ENCODE measurements at places on chromosomes 2 and 18.

DNA sequence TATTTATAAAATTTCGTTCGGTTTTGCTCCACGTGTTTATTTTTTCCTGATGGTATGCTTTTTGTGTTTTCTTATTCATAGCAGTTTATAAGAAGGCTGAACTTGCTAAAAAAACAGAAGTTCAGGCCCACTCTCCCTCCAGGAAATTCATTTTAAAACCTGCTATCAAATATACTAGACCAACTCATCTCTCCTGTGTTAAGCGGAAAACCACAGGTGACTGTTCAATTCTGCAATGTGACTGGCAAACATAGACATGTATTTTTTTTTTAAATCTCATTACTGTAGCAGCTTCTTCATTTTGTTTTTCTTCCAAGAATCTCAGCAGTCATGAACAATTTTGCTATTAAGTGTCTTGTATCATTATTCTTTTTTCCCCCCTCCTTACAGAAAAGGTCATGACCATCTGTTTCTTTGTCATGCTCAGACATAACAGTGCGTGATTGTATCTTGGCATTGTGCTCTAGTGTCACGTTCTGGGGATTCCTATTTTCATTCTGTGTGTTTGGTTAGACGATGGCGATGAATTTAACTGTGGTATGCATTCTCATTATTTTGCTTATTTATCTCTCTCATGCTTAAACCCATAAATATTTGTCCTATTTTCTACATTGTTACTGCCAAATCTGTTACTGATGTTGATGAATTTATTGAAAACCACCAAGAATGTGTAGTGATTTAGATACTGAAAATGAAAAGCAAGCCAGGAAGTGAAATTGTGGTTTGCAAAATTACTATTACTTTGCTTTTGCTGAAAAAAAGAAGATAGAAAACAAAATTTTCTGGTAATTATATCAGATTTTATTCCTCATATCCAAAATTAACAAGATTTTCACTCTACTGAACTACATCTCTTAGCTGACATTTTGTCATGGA, 74.6 kb upstream of the UNC80 start:
- no peak for DNase-seq

GRCh38 chr2:20640411-20641122, 10.3 kb downstream of the HS1BP3 start:
- no peak for DNase-seq

GRCh38 chr2:188693111-188693510, 281.1 kb upstream of the COL3A1 start:
- no peak for DNase-seq

- DNase-seq, result no peak
These were observed 196.8 kb downstream of the SLC8A1 start for GRCh38 chr2:40255103-40255502.

- DNase-seq, result peak; percentile 67
These were observed at the start of gene GREB1L for GRCh38 chr18:21242141-21242779. GREB1L (plus strand) TSS chr18:21242232; CDS start chr18:21383519, 141,287 bp downstream.

- no peak for DNase-seq
These were observed 234.2 kb upstream of the SPOPL start for GRCh38 chr2:138267161-138267901.

DNA sequence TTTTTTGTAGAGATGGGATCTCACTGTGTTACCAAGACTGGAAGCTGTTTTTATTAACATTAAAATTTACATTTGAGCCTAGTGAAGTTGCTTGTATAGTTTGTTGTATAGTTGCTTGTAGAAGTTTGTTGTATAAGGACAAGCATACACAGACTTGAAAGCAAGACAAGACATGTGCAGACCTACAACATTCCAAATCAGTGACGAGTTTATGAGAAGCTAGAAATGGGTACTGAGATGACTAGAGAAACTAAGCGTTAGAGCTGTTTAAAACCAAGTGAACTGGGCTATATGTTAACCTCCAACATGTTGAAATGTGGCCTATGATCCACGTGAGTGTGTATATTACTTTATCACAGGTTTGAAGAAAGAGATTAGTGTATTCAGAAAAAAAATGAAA, 39.1 kb downstream of the ABCB11 start:
- DNase-seq, result no peak

DNA sequence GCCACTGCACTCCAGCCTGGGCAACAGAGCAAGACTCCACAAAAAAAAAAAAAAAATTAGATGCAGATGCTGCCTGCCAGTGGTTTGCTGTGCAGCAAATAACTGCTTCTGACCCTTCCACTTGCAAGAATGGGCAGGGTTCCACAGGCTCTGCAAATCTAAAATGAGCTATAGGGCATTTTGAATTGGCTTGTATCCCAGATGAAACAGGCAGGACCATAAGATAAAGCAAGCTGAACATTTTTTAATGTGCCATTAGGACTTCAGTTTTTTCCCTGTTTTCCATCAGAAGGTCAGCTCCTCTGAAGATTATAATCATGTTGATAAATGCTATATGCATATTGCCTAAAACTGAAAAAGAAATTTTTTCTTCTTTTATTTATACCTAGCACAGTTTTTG, 15.7 kb upstream of the FZD7 start:
- no peak for DNase-seq

GRCh38 chr2:60498816-60499429, 54.5 kb downstream of the BCL11A start:
- no peak for DNase-seq

GRCh38 chr2:46039543-46040303, 257.5 kb upstream of the EPAS1 start:
- DNase-seq, result no peak

Measured in right forelimb (tissue), 1 donor.